ENCODE measurements at places on chromosomes 3 and 15.

DNA sequence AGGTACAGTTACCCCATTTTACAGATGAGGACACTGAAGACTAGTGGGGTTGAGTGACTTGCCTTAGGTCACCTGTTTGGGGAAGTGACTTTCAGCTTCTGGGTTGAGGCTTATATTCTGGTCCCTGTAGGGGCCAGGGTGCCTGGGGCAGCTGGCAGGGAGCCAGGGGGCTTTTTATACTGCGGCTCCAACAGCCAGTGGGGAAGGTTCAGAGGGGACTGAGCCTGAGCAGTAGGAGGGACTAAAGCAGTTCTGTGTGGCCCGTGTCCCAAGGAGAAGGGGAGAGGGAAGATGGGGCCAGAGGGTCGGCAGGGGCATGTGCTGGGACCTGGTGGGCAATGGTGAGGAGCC, 37.7 kb downstream of the SLC6A6 start:
- DNase-seq = no peak

DNA sequence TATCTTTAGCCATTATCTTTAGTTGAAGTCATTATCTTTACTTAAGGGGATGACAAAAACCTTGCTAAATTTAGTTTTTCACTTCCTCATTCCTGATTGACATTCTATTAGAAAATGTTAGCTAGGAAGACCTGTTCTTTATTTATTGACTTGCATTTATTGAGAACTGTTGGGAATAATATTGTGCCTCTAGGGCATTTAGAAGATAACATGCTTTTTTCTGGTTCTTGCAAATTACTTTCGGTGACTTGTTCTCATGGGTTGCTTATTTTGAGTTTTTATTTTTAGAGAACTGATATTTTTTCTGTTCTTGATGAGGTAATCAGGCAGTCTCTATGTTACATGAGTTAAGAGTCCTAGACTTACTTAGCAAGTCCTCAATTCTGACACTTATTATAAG, 48.3 kb upstream of the CTDSPL start:
- DNase-seq = no peak

DNA sequence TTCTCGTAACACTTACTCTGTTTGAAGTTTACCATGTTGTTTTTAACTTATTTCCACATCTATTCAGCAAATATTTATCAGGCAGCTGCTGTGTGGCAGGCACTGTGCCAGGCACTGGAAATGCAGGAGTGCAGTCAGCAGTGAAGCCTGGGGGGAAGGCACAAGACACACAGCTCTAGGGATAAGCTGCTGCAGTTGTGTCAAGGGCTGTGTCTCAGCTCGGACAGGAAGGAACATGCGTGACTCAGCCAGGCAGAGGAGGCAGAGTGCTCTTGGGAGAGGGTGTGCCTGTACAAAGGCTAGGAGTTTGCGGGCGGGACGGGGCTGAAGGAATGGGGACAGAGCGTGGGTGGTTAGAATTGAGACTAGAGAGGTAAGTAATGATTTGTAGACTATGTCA, 24.7 kb downstream of the LYSMD4 start:
- DNase-seq = no peak

DNA sequence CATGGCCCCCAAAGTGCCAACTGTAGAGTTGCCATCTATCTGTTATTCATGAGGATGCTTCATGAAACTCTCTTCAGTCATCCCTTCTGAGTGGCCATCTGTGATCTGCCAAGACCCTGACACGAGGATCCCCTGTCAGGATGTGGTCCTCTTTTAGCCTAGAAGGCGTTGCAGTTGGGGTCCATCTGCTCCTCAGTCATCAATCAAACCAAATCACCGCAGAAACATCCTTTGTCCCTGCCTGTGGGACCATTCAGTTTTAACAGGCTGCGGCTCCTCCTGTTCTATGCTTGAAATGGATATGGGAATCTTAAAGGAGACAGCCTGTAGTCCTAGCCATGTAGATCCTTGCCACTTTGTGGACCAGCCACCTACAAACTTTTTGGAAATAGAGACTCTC, 5.9 kb upstream of the RPS27L start:
- DNase-seq = no peak

DNA sequence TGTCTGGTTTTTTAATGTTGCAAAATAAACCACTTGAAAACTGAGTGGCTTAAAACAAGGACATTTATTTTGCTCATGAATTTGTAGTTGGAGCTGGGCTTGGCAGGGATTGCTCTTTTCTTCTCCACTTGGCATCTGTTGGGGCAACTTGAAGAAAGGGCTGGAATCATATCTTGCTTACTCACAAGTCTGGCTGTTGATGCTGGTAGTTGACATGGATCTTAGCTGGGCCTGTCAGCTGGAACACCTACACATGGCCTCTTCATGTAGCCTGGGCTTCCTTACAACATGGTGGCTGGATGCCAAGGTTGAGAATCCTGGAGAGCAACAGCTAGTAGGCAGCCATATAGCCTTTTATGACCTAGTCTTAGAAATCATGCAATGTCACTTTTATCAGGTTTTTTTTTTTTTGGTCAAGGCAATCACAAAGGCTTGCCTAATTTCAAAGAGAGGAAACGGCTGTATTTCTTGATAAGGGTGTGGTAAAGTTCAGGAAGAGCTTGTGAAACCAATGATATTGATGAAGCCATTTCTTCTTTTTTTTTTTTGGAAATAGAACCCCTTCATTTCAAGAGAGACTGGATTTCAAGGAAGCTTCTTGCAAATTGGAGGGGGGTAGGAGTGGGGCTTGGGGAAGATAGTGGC, 262.1 kb downstream of the IL20RB start:
- DNase-seq = no peak

DNA sequence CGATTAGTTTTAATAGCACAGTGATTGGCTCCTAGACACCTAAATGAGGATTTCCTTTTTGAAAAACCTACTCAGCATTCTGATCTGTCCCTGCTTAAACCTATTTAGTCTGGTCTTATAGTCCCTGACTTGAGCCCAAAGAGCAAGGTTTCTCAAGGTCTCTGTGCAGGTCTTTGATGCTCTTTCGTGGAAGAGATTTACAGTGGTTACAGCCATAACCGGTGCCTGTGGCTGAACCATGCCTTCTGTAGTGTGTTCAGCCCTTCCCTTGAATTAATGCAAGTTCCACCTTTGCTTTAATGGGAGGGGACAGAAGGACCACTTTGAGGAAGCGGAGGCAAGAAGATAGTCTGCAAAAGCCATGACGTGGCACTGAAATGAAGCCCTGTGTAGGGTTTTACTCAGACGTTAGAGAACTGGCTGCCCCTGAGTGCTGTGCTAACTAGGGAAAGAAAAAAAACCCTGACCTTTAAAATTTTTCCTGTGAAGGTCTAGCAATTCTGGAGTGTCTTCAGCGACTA, 43.0 kb downstream of the ZBTB38 start:
- no peak for DNase-seq

- DNase-seq = peak; percentile 73
These were observed 509.1 kb downstream of the SHQ1 start for GRCh38 chr3:72338942-72339669.

- DNase-seq = no peak
These were observed 529.0 kb upstream of the NECTIN3 start for GRCh38 chr3:110542552-110543150.

DNA sequence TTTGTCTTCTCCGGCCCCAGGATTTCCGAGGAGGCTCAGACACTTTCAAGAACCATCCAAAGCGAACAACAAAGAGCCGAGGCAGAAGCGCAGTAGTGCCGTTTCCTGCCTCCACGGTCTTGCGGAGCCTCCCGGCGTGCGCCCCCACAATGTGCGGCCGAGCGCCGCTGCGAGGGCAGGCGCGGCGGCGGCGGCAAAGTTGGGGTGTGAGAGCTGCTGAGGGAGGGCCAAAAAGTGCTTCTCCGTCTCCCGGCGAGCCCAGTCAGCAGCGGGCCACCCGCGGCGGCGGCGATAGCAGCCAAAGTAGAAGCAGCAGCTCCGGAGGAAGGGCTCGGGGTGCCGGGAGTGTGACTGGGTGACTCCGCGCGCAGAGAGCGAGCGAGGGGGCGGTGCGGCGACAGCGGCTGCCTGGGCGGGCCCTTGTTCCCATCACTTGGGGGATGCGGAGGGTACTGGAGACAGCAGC, 749.1 kb downstream of the ROBO1 start:
- no peak for DNase-seq

DNA sequence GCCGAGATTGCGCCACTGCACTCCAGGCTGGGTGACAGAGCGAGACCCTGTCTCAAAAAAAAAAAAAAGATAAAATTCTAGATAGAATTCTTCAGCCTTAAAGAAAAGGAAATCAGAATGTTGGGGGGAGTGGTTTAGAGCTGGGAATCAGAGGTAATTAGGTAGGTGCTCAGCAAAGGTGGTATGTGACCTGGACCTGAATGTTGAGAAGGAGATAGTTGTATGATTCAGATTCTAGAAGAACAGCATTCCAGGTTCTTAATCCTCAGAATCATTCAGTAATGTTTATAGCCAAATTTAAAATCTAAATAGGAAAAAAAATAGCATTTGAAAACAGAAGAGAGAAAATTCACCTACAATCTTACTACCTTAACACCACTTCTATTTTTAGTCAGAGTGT, 71.3 kb upstream of the UBE2E1 start:
- DNase-seq = no peak

- DNase-seq = no peak
These were observed 9.4 kb upstream of the EID1 start for GRCh38 chr15:48868536-48868935.

GRCh38 chr3:145134738-145135137, 1026.2 kb downstream of the PLOD2 start:
- DNase-seq = no peak

DNA sequence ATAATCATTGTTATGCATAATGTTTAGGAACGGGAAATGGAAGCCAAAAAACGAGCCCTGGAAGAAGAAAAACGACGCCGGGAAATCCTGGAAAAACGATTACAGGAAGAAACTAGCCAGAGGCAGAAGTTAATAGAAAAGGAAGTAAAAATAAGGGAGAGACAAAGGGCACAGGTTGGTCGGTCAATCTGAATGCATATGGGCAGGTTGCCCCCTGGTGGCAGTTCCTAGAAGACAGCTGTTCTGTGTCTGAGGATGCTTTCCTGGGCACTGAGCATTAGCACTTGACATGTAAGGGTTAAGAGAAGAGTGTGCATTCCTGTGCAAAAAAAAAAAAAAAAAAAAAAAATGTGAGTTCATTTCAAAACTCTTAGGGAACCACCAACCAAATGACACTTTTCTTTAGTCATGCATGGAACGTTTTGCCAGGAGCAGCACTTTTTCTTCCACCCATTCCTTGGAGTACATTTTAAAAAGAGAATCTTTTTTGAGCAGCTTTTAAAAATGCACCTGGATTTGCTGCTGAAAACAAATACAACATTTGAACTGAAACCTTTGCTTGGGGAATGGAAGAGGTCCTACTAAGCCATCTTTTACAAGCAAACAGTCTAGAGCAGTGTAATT, 11.1 kb upstream of the ABHD10 start:
- peak; percentile 75 for DNase-seq

GRCh38 chr3:52707585-52707984, 1.7 kb downstream of the SPCS1 start:
- no peak for DNase-seq

GRCh38 chr3:127700406-127700805, 27.7 kb downstream of the ABTB1 start:
- DNase-seq = no peak

GRCh38 chr3:41356775-41357174, 157.5 kb downstream of the CTNNB1 start:
- no peak for DNase-seq

- peak; percentile 2 for DNase-seq
These were observed 524 bp upstream of the TOPBP1 start for GRCh38 chr3:133662278-133662651.

DNA sequence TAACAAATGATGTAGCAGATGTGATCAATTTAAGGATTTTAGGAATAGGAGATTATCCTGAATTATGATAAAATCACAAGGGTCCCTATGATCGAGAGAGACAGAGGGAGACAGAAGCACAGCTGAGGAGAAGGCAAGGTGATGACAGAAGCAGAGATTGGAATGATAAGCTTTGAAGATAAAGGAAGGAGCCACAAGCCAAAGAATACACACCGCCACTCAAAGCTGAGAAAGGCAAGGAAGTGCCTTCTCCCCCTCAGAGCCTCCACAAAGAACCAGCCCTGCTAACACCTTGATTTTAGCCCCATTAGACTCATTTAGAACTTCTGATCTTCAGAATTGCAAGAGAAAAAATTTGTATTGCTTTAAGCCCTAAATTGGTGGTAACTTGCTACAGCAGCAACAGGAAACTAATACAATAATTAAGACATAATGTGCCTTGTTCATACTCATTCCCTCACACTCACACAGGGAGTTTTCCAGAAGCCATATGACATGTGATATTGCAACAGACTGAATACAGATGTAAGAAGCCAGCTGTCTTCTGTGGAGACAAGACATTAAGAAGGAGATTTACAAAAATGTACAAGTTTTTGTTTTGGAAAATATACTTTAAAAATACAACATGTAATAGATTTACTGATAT, 38.2 kb downstream of the TRANK1 start:
- DNase-seq = no peak

DNA sequence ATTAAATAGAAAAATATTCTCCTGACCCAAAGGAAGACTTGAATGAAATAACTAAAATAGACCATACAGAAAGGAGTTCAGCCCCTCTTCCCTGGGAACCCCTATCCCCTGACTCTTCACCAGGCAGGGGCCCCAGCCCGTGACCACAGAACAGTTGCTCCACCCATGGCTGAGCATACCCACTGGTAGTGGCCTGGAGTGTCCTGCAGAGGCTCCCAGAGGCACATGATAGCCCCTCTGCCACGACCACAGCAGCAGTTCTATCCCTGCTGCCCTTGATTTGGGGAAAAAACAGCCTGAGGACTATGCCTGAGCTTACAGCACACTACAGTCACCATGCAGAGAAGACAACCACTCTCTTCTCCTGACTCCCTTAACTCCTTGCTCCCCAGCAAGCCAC, 31.8 kb downstream of the TTC14 start:
- DNase-seq = no peak

GRCh38 chr3:66297900-66298299, 77.1 kb downstream of the SLC25A26 start:
- no peak for DNase-seq

GRCh38 chr3:186035277-186035676, 73.6 kb downstream of the ETV5 start:
- no peak for DNase-seq

DNA sequence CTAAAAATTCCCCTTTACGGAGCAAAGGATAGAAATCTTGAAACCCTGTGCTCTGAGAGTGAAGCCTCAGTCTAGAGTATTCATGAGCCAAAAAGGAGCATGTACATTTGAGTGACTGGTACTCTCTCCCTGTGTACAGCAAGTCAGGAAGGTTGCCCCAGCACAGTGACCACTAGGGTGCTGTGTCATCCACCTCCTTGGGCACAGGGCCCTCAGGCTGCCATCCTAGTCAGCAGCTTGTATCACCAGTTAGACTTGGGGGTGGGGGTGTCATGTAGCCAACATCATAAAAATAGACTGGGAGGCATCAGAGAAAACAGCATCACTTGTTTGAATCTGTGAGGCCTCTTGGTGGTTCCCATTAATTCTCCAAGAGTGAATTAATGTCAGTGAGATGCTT, 12.0 kb downstream of the NME9 start:
- no peak for DNase-seq
